Body of pancreas (tissue), 4 donors: ENCODE measurements at places on chromosomes 13 and 19.

GRCh38 chr19:50658441-50659317 is 9.4 kb downstream of the C19orf81 start:
- H3K4me3 ChIP-seq: no peak overlapping the region
- H3K27ac ChIP-seq: no peak overlapping the region
- H3K36me3 ChIP-seq: no peaks in the 10 kb centered on the region
- DNase-seq: peak; percentile 38
- peaks cover 13% of the 10 kb centered on the region for H3K4me1 ChIP-seq

GRCh38 chr13:25766991-25767390 is 284.8 kb downstream of the SHISA2 start:
- H3K36me3 ChIP-seq: no peaks in the 10 kb centered on the region
- H3K4me1 ChIP-seq: no peaks in the 10 kb centered on the region
- H3K27me3 ChIP-seq: no peaks in the 10 kb centered on the region
- DNase-seq: no peak
- no peak overlapping the region for H3K4me3 ChIP-seq
- H3K27ac ChIP-seq: no peak overlapping the region

GRCh38 chr19:2355168-2356035 is 4.7 kb upstream of the TMPRSS9 start:
- DNase-seq: no peak
- H3K4me3 ChIP-seq: no peak overlapping the region
- H3K4me1 ChIP-seq: no peaks in the 10 kb centered on the region
- H3K36me3 ChIP-seq: no peaks in the 10 kb centered on the region
- H3K27ac ChIP-seq: no peak overlapping the region

- no peak overlapping the region for H3K4me3 ChIP-seq
- no peak overlapping the region for H3K27ac ChIP-seq
- no peaks in the 10 kb centered on the region for H3K4me1 ChIP-seq
- DNase-seq: no peak
- no peaks in the 10 kb centered on the region for H3K36me3 ChIP-seq
- no peaks in the 10 kb centered on the region for H3K27me3 ChIP-seq
Observed at GRCh38 chr19:6568816-6569215, 22.1 kb downstream of the CD70 start.

DNA sequence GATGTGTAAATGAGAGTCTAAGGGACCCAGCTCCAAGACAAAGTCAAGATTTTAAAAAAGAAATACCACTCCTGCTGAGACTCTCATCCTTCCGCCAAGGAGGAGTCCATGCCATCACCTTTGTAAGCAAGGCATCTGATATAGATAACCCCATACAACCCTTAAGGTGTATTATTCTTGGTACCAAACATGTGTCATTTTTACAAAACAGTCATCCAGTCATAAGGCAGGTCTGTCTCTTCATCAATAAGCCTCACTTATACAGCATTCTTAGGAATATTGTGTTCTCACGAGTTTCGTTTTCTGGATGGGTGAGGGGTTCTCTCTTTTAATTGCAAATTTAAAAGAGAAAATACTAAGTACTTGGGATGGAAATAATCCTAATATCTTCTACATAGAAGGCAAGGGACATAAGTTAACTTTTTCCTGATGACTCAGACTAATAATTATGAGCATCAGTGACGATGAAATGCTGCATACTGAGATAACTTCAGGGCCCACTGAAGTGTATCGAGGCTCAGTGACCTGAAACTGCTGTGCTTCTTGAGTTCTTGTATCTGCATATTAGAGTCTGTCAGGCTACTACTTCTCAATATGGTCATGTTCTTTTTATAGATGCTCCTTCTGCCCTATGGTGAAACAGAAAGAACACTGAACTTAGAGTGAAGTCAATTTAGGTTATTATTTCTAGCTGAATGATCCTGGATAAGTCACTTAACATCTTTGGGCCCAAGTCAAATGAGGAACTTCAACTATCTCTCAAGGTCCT is 166.6 kb downstream of the KLF12 start:
- no peaks in the 10 kb centered on the region for H3K36me3 ChIP-seq
- no peak overlapping the region for H3K4me3 ChIP-seq
- no peak for DNase-seq

DNA sequence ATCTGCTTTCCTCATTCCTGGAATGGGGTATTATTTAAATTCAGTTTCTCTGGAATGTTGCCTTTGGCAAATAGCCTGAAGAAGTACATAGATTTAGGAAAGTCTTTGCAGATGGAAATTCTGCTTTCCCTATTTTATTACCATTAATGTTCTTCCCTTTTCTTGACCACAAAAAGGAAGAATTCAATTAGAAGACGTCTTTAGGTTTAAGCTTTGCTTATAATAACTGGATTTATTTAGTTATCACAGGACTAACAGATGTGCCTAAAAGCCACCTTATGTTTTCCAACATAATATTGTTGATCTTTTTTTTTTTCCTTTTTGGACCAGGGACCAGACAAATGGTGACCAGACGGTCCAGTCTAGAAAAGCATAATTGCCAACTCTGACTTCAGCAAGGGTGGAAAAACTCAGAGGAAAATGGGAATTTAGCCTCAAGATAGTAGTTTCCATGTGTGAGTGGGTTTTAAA is 210.1 kb upstream of the SPRY2 start:
- no peaks in the 10 kb centered on the region for H3K27me3 ChIP-seq
- DNase-seq: no peak
- H3K4me1 ChIP-seq: no peaks in the 10 kb centered on the region
- no peak overlapping the region for H3K27ac ChIP-seq
- H3K36me3 ChIP-seq: no peaks in the 10 kb centered on the region

GRCh38 chr13:40596484-40596883 is 70.0 kb downstream of the FOXO1 start:
- peaks cover 59% of the 10 kb centered on the region for H3K4me1 ChIP-seq
- no peak overlapping the region for H3K4me3 ChIP-seq
- H3K36me3 ChIP-seq: no peaks in the 10 kb centered on the region

DNA sequence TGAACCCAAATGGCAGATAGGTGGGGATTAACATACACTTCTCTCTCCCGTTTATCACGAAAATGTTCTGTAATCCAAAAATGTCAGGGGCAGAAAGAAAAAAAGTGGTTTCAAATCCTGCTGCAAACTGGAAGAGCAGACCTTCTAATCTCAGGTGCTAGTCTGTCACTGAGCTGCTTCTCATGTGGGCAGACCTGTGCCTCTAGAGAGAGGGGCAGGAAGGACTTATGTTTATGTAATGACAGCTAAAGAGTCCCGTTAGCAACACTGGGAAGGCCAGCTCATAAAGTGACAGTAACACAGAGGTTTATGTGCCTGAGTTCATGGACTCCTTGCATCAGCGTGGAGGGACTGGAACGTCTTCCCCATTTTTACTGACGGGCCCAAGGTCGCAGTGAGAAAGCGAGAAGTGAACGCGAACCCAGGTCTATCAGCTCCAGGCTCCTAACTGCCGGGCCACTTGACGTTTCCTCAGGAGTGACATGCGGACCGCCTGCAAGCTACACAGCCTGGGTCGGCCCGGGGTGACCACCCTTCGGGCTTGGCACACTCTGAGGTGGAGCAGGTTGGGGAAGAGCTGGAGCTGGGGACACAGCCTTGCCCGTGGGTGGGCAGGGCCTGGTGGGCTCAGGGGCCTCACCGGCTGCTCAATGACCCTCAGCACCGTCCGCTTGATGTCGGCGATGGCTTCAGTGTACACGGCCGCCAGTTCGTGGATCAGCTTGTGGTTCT is 9.6 kb upstream of the RSPH6A start:
- H3K27me3 ChIP-seq: no peaks in the 10 kb centered on the region
- no peaks in the 10 kb centered on the region for H3K4me1 ChIP-seq
- no peak overlapping the region for H3K4me3 ChIP-seq

GRCh38 chr19:11370744-11371143 is 3.7 kb upstream of the SWSAP1 start:
- no peaks in the 10 kb centered on the region for H3K27me3 ChIP-seq
- H3K4me1 ChIP-seq: peaks cover 14% of the 10 kb centered on the region
- H3K27ac ChIP-seq: no peak overlapping the region
- no peak for DNase-seq
- no peaks in the 10 kb centered on the region for H3K36me3 ChIP-seq
- no peak overlapping the region for H3K4me3 ChIP-seq

DNA sequence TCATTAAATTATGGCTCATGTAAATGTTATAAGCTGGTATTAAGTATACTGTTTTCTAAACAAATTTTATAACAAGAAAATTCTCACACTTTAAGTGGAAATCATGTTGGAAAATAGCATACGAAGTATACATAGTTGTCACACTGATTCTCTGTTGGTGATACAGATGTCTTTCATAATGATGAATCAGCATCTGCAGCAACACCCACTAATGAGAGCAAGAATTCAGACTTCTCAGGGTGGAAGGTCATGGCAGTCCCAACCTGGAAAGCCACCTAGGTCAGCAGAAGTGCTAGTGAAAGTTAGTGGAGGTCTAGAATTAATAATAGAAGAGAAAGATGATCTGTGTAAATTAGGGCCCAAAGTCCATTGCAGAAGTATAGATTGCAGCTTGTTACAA is 719.7 kb upstream of the MIR17HG start:
- no peak for DNase-seq
- H3K4me3 ChIP-seq: no peak overlapping the region
- H3K27ac ChIP-seq: no peak overlapping the region
- no peaks in the 10 kb centered on the region for H3K4me1 ChIP-seq
- no peaks in the 10 kb centered on the region for H3K27me3 ChIP-seq

DNA sequence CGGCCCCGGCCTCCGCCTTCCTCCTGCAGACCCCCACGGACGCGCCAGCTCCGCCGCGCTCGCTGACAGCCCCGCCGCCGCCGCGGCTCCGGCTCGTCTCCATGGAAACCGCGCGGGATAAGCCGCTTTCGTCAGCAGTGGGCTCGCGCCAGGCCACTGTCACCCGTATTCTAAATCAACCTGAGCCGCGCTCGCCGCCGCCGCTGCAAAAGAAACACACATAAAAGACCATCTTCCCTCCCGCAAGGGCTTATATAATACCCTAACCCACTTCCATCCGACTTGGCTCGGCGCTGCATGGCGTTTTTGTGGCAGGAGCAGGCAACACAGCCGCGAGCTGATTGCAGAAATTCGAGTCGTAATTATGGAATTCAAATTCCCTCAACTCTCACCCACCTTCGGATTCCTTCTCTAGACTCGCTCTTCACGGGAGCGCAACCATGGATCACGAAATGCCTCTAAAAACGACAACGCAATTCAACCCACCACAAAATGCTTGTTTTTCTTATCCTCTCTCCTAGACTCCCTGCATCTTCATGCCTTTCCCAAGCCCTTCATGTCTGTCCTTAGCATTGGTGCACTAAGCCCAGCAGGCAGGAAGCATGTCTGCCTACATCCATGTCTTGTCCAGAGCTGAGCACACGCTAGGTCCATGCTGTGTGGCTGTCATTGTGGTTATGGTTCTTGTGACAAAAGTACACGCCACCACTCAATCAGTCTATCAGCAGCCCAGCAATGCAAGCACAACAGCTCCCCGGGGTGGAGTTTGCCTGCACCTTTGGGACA is at the start of gene AMER2:
TSS of gene AMER2 (minus strand) at position 772 of the 786 bp plus-strand sequence. CDS start at position 103, 669 bp downstream.
- no peaks in the 10 kb centered on the region for H3K36me3 ChIP-seq
- peaks cover 18% of the 10 kb centered on the region for H3K27me3 ChIP-seq
- DNase-seq: peak; percentile 51
- peaks cover 15% of the 10 kb centered on the region for H3K4me1 ChIP-seq
- H3K27ac ChIP-seq: no peak within 1 kb of the TSS
- no peak within 1 kb of the TSS for H3K4me3 ChIP-seq

DNA sequence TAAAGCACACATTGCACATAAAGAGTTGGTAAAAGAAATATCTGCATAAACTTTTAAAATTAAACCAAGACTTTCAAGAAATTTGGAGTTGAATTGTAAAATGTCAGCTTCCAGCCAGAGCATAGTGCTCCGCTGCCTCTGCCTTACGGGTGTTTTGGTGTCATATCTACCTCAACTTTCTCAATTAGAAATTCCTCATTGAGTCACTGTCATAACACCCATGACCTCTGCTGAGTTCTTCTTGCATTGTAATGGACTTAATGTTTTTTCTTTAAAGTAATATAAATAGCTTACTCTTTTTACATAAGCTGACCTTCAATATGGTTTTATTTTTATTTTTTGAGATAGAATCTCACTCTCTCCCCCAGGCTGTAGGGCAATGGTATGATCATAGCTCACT is 551.0 kb upstream of the NBEA start:
- no peak overlapping the region for H3K4me3 ChIP-seq
- DNase-seq: no peak
- no peak overlapping the region for H3K27ac ChIP-seq
- H3K4me1 ChIP-seq: no peaks in the 10 kb centered on the region

DNA sequence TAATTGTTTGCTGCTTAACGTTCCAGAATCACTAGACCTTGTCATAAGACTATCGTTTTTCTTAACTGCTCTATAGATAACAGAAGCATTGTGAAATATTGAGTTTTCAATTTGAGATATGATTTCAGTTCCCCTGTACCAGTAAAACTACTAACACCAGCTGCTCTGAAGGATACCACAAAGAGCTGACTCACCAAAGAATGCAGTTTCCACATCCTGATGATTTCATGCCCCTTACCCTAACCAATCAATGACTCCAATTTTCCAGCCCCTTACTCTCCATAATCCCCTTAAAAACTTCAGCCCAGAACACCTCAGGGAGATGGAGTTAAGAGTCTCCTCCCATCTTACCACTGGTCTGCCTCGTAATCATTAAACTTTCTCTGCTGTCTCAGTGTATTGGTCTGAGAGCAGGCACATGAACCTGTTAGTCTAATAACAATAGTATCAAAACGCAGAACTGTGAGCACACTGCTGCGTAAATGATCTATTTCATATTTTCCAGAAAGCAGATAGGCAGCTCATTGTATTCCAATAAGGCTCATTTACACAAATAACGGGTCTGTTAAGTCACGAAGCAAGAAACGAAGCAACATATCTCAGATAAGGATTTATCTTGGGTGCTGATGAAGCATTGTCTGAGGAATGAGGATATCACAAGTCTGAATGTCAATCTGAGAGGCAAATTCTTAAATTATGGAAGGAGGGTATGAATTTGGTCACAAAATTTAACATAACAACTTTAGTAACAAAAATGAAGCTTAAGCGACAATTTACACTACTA is 14.1 kb upstream of the CCNA1 start:
- no peak overlapping the region for H3K27ac ChIP-seq
- DNase-seq: no peak
- no peak overlapping the region for H3K4me3 ChIP-seq
- H3K27me3 ChIP-seq: no peaks in the 10 kb centered on the region

DNA sequence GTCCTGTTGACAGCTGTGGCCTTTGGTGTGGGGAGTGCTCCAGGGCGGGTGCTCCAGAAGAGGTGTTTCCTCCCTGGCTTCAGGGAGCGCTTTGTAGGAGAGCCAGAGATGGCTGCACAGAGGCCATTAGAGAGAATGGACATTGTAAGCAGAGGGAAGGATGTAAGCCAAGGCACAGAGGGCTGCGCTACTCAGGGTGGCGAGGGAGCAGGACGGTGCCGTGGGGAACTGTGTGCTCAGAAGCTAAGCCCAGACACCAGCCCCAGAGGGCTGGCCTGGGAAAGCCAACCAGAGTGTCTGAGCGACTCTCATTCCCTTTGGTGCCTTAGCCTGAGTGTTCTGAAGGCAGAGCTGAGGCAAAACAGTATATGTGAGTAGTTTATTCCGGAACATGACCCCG is 92.2 kb downstream of the TSHZ3 start:
- H3K27ac ChIP-seq: no peak overlapping the region
- H3K27me3 ChIP-seq: no peaks in the 10 kb centered on the region
- no peak for DNase-seq
- H3K4me1 ChIP-seq: no peaks in the 10 kb centered on the region

GRCh38 chr19:51440846-51441409 is 17.3 kb downstream of the SIGLEC8 start:
- no peaks in the 10 kb centered on the region for H3K4me1 ChIP-seq
- H3K4me3 ChIP-seq: no peak overlapping the region
- peaks cover 5% of the 10 kb centered on the region for H3K27me3 ChIP-seq
